ENCODE measurements at places on chromosomes 16 and 17.

- no peak for DNase-seq
Observed at GRCh38 chr16:1590366-1590765, 21.5 kb downstream of the IFT140 start.

GRCh38 chr17:76690596-76691280, 20.0 kb downstream of the MXRA7 start:
- no peak for DNase-seq

GRCh38 chr17:3528880-3529511, 28.6 kb downstream of the TRPV3 start:
- DNase-seq: no peak

DNA sequence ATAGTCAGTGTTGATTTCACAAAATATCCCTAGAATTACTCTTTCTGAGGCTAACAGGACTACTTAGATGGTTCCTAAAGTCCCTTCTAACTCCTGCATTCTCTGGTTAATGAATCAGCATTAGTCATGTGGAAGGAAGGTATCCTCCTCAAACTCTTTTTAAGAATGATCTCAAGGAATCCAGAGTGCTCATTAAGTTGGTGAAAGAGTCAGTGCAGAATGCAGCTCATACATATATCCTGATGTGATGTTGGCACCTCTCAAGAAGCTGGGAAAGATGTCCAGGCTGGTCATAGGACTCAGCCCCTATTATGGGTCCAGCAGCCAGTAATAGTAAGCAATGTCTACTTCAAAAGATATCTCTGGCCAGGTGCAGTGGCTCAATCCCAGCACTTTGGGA, 65.5 kb downstream of the PIGL start:
- no peak for DNase-seq

DNA sequence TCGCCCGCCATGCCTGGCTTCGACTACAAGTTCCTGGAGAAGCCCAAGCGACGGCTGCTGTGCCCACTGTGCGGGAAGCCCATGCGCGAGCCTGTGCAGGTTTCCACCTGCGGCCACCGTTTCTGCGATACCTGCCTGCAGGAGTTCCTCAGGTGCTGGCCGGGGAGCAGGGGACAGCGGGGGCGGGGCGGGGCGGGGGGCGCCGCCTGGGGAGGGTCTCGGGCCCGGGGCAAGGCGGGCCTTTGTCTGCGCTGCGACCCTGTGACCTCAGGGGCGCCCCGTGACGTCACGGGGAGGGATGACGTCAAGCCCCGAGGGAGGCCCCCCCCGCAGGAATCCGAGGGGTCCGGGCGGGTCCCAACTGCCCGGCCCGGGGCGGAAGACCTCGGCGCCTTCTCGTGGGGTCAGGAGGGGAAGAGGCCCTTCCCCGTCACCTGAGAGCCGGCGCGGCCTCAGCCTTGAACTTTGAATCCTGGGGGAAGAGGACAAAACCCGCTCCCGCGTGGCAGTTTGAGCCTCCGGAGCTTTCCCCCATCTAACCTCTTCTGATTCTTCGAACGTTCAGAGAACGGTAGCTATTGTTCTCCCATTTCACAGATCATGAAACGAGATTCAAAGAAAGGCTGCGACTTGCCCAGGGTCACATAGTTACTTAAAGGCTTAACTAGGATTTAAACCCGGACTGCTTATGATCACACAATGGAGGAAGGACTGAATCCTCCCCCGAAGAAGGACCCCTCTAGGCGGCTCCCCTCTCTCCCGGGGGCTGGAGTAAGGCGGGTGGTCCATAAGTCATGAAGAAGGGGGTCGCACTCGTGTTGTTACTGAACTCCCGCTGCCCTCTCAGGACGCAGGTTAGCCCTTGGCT, 527 bp downstream of the TRAF4 start:
- DNase-seq: no peak

GRCh38 chr17:44933824-44934744, 13.5 kb downstream of the KIF18B start:
- DNase-seq: no peak

GRCh38 chr17:79520167-79521165, 90.4 kb downstream of the RBFOX3 start:
- no peak for DNase-seq

DNA sequence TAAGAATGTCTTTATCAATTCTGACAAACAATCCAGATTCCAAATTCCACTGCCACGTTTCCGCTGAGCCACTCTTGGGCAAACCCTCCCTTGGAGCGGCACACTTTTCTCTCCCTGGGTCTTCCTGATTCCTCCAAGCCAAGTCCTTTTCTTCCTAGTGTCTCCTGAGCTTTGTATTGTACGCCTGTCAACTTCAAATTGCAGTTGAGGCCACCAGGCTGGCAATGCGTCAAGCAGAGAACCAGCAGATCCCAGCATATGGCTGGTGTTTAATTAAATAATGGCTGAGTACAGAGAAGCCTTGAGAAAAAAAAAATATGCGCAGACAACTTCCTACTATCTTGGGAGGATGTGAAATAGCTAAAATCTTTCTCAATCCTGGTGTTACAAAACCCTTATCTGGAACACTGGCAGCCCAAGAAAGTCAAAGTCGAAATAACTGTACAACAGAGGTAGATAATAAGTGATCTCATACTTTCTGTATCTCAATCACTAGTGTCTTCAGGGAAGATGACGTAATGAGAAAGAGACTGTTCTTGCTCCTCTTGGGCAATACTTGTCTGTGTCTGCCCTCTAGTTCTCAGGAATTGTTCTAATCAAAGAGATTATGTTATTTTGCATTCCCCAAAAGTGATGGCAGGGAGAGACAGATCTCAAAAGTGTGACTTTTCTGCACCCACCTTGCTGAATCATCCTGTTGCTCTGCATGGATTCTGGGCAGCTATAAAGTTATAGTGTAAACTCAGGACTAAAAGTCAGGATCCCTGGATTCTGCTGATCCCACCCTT, 15.0 kb downstream of the SMIM36 start:
- DNase-seq: peak; percentile 32

GRCh38 chr17:60356940-60357339, 35.0 kb downstream of the USP32 start:
- peak; percentile 7 for DNase-seq

GRCh38 chr16:89038811-89039735, 54.6 kb upstream of the ACSF3 start:
- no peak for DNase-seq

Data from AG09309 (cell line).